ENCODE measurements at places on chromosomes 6 and 20. TPM values are rescaled to one million over a fixed set of nuclear protein-coding genes. Genes with fewer than 3 reads are reported as not detected.

DNA sequence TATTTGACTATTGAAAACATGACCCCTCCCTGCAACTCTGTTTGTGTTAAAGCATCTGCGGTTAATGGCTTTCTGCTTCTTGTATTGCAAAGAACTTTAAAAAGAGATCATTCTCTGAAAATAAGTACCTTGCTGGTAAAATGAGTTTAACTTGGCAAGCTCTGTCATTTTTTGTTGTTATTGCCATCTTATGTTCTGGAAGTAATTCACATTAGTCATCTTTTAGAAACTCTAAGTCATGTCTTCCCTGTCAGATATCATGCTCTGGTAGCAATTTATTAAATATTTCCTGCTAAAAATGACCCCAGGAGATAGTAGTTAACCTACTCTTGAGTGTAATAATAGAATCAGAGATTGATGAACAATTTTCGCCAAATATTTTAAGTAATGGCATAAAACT, 890.6 kb downstream of the KIF16B start:
- no peak for DNase-seq

GRCh38 chr6:158910484-158911440, 89.2 kb downstream of the RSPH3 start:
- no peak for DNase-seq

- DNase-seq, result no peak
Measured at GRCh38 chr6:90610751-90611542, 24.1 kb upstream of the MAP3K7 start.

- DNase-seq, result no peak
Measured at GRCh38 chr20:9928955-9929354, 90.1 kb upstream of the PAK5 start.

GRCh38 chr6:42520786-42521607, 42.8 kb upstream of the UBR2 start:
- DNase-seq, result no peak

DNA sequence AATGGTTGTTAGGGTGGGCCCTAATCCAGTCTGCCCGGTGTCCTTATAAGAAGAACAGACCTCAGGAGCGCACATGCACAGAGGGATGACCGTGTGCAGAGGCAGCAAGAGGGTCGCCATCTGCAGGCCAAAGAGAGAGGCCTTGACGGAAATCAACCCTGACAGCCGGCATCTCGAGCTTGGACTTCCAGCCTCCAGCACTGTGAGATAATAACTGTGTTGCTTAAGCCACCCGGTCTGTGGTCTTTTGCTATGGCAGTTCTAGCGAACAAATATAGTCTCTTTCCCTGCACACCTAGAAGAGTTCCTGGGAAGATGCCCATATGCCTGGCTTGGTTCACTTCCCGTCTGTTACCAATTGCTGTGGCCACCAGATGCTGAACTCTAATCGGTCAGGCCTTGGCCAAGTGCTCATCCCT, 35.3 kb upstream of the PTGIS start:
- DNase-seq, result no peak

- no peak for DNase-seq
Measured at GRCh38 chr6:107308677-107309076, 150.7 kb downstream of the PDSS2 start.

GRCh38 chr6:23533944-23534343, 592.1 kb upstream of the NRSN1 start:
- DNase-seq, result no peak

DNA sequence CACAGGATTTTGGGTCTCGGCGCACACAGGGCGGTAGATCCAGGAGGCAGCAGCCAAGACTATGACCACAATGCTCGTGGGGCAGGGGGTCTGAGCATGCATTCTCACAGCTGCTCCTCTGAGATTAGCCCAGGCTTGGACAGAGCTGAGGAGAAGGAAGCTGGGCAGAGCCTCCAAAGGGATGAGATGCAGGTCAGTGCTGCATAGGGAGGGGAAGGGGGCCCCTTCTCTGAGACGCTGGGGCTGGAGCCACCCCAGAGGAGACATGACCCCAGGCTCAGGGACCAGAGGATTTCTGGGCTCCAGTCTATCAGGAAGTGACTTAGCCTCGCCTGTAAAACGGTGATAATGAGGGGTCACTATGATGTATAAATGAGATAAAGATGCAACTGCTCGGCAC, 93.9 kb downstream of the BFSP1 start:
- DNase-seq, result no peak

GRCh38 chr20:49859807-49860206, 47.2 kb downstream of the SLC9A8 start:
- no peak for DNase-seq

DNA sequence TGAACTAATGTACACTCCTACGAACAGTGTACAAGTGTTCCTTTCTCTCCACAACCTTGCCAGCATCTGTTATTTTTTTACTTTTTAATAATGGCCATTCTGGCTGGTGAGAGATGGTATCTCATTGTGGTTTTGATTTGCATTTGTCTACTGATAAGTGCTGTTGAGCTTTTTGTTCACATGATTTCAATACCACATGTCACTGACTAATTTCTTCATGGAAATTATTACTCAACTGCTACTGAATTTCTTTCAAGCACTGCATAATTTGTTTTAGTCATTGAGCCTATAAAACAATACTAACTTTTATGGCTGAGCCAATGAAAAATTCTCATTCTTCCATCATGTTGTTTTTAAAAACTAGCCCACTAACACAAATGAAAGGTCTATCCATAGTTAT, 115.4 kb downstream of the FRK start:
- no peak for DNase-seq

- no peak for DNase-seq
Measured at GRCh38 chr6:85124472-85125354, 325.2 kb upstream of the NT5E start.

GRCh38 chr6:63451238-63451637, 121.0 kb upstream of the LOC128125822 start:
- DNase-seq, result no peak

- DNase-seq, result no peak
Measured at GRCh38 chr20:8808202-8808535, 260.7 kb upstream of the PLCB4 start.

DNA sequence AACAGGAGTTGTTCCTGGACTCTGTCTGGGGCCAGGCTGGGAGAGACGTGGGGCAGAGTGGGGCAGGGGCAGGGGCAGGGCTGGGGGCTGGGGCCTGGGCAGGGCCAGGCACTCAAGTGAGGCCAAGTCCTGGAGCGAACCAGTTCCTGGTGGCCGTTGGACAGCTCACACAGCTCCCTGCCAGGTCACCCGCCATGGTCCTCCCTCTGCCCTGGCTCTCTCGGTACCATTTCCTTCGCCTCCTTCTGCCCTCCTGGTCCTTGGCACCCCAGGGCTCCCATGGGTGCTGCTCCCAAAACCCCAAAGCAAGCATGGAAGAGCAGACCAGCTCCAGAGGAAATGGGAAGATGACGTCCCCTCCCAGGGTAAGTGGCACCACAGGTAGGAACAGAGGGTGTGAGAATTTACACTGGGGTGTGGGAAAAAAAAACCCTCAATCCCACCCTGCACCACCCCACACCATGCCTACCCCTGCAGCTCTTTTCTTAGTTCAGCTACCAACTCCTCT, at the start of gene MCCD1:
Gene MCCD1 (plus strand): TSS at position 142 of the 508 bp plus-strand sequence. CDS start 53 bp downstream, at position 195.
- DNase-seq, result no peak

- DNase-seq, result no peak
Measured at GRCh38 chr6:147603392-147604081, 95.0 kb downstream of the SAMD5 start.

DNA sequence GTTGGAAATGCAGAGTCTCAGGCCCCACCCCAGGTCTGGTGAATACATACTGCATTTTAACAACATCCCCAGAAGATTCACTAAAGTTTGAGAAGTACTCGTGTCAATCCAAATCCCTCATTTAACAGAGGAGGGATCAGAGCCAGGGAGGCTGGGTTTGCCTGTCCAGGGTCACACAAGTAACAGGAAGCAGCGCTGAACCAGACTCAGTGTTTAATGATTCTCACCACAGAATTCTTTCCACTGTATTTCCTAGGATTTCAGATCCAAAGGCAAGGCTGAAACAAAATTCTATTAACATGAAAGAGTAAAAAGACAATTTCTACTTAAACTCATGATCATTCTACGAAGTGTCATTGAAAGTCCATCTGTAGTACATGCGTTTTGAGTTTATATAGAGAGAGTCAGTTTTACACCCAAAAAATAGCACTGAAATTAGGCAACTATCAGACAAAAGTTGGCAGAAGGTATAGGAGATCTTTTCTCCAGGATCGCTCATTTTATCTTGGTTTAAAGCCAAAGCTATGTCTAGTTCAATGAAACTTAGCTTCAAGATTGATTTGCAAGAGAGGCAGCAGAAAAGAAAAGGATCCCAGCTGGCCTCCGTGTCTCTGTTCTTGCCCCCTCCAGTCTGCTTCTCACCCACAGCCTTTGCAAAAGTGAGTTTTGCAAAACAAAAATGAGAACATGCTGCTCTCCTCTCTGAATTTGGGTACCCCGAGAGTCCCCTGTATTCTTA, 6.0 kb upstream of the AGPAT4 start:
- no peak for DNase-seq

- no peak for DNase-seq
Measured at GRCh38 chr6:41678511-41679084, 40.3 kb downstream of the MDFI start.

DNA sequence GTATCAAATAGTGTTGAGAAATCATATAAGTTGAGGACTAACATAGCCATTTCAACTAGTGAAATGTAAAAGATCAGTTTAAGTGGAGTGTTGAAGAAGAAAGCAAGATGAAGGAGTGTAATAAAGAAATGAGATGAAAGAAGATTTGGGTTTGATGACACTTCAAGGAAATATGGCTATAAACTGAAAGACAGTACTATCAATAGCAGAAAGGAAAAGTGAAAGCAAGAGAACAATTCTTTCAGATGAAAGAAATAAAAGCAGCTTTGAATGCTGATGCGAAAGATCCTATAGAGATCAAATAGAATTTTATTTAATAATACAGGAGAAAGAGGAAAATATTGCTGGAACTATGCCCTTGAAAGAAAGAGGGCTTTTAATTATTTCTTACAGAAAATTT, 92.8 kb upstream of the PRSS16 start:
- DNase-seq, result no peak

GRCh38 chr20:52268184-52268749, 76.7 kb upstream of the ZFP64 start:
- DNase-seq, result no peak

GRCh38 chr20:48421547-48421946, 406.3 kb downstream of the PREX1 start:
- DNase-seq, result no peak

- DNase-seq, result no peak
Measured at GRCh38 chr20:41009946-41010345, 18.7 kb upstream of the TOP1 start.

DNA sequence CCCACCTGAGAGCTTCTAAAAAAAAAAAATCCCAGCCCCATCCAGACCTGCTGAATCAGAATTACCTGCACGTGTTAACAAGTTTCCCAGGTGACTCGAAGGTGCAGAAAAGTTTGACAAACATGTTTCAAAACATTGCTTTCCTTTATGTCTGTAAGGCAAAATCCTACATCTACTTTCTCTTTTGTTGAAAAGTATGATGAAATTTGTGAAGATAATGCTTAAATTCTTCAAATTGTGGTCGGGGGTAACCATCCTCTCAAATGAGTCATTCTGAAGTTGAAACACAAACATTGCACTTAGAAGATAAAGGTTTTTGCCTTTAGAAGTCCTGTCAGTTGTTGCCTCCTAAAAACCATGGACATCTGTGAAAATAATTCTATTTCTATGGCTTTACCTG, 429.7 kb downstream of the EPHA7 start:
- DNase-seq, result no peak

GRCh38 chr20:34274694-34275093, 28.5 kb downstream of the AHCY start:
- no peak for DNase-seq

- no peak for DNase-seq
Measured at GRCh38 chr6:158441716-158442215, 118.1 kb upstream of the TMEM181 start.

- DNase-seq, result no peak
Measured at GRCh38 chr6:74557236-74557635, 648.6 kb downstream of the COL12A1 start.

- DNase-seq, result no peak
Measured at GRCh38 chr6:118656847-118657451, 5.6 kb upstream of the CEP85L start.

GRCh38 chr20:41176711-41177552, 39.6 kb downstream of the PLCG1 start:
- DNase-seq, result no peak

DNA sequence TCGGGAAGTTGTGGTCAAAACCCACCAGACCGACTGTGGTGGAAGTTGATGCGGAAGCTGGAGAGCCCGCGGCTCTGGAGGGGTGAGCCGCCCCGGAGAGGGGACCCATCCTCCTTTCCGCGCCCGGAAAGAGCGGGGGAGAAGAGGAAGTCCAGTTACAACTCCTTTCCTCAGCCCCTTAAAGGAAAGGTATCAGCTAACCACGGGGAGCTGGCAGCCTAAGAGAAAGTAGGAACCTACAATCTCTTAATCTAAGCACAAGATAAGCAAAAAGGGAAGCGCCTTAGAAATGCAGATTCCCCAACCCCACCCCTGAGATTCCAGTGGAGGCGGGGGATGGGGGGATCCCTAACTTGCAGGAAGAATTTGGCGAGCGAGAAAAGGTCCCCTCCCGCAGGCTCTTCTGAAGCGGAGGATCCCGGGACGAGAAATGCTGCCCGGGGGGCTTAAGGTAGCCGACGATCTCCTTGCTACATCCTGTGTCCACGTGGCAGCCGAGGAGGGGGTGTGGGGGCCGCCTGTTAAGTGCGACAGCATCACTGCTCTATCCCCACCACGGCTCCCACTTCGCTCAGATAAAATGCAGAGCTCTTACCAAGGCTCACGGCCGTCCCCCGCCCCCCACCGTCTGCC, 87.5 kb downstream of the ZFP64 start:
- no peak for DNase-seq

DNA sequence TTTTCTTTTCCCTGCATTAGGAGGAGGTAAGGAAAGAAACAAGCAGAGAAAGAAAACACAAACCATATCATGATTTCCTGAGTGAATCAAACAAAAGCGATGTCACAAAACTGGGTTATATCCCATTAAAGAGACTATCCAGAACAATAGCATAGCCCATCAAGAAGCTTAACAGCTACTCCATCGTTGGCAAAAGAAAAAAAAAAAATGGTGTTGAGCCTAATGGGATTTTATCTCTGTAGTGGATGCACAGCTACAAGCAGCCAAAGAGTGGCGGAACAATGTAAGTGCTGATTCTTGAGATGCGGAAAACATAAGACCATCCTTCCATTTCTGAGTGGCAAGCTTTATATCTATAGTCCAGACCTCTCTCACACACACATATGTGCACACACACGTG, 106.2 kb upstream of the NRSN1 start:
- no peak for DNase-seq

- no peak for DNase-seq
Measured at GRCh38 chr20:49420811-49421295, 61.6 kb downstream of the KCNB1 start.

SLC26A8 gene
- polyA plus RNA-seq, result not detected

SLC29A1 gene
- polyA plus RNA-seq, result 14.9 TPM

TFAP2D gene
- polyA plus RNA-seq, result not detected

RNF217 gene
- 24.6 TPM for polyA plus RNA-seq

MRAP2 gene
- not detected for polyA plus RNA-seq

PRL gene
- polyA plus RNA-seq, result not detected

CNKSR3 gene
- polyA plus RNA-seq, result 10.1 TPM

LGSN gene
- polyA plus RNA-seq, result not detected

CASS4 gene
- 36.8 TPM for polyA plus RNA-seq

APOM gene
- polyA plus RNA-seq, result 2.8 TPM

MAFB gene
- polyA plus RNA-seq, result 0.14 TPM

GMDS gene
- 18.8 TPM for polyA plus RNA-seq

TJAP1 gene
- polyA plus RNA-seq, result 18.4 TPM

Data from AG04450 (cell line).